Dermis microvascular lymphatic vessel endothelial cell (primary cell): ENCODE measurements at places on chromosomes 12 and 14. TPM values are rescaled to one million over a fixed set of nuclear protein-coding genes. Genes with fewer than 3 reads are reported as not detected.

- no peak for DNase-seq
These were observed 32.1 kb downstream of the TECPR2 start for GRCh38 chr14:102394717-102395375.

DNA sequence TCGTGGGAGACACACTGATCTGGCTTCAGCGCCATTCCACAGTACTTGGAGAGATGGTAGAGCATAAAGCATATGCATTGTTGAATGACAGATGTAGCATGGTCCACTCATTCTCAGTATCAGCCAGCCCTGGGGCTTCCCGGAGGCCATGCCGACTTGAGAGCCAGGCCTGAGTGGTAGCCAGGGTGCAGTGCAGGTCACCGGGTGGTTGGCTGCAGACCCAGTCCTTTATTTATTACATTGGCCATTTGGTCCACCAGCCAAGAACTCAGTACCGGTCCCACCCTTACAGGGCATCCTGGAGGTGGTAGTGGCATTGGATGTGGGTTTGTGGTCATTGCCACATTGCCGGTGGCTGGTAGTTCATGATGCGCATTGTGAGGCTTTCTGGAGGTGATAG lies 121.6 kb upstream of the RTL1 start:
- DNase-seq = no peak

Gene BCL2L14
- total RNA-seq = not detected in 2 replicates

GRCh38 chr12:23399402-23399933 lies 550.0 kb downstream of the SOX5 start:
- DNase-seq = no peak

Gene PTPN11
- total RNA-seq = 60.1 and 60.6 TPM in 2 replicates

Gene FIGNL2
- total RNA-seq = 0.39 and 1.3 TPM in 2 replicates

Gene C14orf39
- under 0.01 TPM in 1 of 2 replicates, not detected in the other for total RNA-seq

GRCh38 chr12:119683413-119683812 lies 15.5 kb downstream of the PRKAB1 start:
- no peak for DNase-seq

GRCh38 chr12:52907092-52907810 lies 2.4 kb upstream of the KRT8 start:
- DNase-seq = peak; percentile 49

DNA sequence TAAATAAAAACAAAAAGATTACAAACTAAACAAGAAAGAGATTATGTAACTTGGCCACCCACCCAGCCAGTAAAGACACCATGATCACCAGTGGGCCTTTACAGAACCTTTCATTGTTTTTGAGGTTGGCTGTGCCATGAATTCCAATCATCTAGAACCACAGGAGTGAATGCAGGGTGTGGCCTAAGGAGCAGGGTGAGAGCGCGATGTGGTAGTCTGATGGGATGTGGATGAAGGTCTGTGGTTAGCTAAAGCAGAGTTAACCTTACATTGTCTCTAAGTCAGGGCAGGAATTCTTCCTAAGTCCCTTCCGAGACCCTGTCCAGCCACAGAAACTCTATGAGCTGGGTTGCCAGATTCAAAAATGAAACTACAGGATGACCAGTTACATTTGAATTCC lies 54.0 kb upstream of the CDKN3 start:
- DNase-seq = no peak

DNA sequence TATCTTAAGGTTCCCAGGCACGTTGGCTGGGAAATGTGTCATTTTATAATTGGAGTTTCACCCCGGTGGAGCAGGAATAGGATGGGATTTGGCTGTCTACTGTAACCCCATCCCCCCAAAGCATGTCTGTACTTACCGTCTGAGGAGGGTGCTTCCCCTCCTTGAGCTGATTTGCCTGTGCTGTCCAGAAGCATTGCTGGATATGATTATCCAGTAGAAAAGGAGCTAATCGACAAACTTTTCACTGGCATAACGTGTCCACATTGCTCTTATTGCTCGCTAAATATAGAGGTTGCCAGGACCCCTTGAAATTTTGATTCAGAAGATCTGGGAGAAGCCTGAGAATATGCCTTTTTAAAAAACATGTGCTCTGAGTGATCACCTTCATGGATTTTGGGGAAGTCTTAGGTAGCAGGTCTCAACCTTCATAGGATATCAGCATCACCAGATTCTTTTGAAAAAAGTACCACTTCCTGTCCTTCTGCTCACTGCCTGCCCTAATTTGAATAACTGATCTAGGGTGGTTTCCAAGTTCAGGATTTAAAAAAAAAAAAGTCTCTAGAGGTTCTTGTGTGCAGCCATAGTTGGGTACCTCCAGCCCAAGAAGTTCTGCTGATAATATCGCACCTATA lies 80.4 kb upstream of the KCNA1 start:
- no peak for DNase-seq

GRCh38 chr12:122850048-122850445 lies 14.8 kb downstream of the HIP1R start:
- no peak for DNase-seq

Gene OVCH1
- total RNA-seq = under 0.01 TPM in 1 of 2 replicates, not detected in the other

Gene SMOC1
- total RNA-seq = 0.90 and 2.3 TPM in 2 replicates

GRCh38 chr12:68199127-68199526 lies 26.5 kb downstream of the IL26 start:
- DNase-seq = no peak

- DNase-seq = peak; percentile 6
These were observed 187.4 kb upstream of the ABCD2 start for GRCh38 chr12:39807043-39807442.

DNA sequence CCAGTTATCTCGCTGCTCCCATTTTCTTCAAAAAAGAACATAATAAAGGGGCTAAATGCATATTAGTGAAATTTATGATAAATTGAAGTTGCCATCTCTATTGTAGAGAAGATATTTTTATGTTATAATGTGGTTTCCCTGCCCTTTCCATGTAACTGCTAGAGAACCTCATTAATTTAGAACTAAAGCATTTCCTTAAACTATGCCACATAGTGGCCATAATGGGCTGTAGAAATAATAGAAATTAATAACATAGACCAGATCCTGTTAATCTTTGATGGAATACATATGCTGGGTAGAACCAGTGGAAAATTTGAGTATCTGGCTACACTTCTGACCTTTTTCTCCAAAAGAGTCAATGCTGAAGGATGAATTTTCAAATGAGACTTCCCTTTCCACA lies 376.7 kb downstream of the PDZRN4 start:
- no peak for DNase-seq

GRCh38 chr14:102178806-102179205 lies 39.1 kb downstream of the WDR20 start:
- no peak for DNase-seq

DNA sequence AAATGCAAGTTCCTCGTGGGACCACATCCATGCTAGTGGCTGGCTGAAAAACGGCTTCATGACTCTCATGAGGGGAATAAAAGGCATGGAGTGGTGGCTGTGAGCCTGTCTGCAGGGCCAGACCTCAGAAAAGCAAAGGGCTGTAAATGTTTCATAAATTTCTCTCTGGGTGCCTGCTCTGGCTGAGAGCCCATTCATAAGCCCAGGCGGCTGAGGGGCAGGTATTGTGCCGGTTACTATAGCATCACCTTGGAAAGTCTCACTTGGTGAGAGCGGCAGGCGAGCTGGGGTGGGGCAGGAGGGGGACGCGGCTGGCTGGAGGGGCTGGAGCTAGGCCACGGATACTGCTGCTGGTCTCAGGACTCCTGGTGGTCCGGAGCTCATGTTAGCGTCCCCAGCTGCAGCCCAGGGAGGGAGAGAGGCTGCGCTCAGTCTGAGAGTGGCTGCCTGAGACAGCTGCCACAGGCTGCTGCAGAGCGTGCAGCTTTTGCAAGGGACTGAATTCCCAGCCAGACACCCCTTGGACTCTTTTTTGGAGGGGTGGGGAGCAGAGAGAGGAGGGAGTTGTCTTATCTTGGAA lies at the start of gene SLC17A8:
TSS of gene SLC17A8 (plus strand) at position 431 of the 580 bp plus-strand sequence. CDS start 318 bp downstream, outside the sequence.
- DNase-seq = no peak

DNA sequence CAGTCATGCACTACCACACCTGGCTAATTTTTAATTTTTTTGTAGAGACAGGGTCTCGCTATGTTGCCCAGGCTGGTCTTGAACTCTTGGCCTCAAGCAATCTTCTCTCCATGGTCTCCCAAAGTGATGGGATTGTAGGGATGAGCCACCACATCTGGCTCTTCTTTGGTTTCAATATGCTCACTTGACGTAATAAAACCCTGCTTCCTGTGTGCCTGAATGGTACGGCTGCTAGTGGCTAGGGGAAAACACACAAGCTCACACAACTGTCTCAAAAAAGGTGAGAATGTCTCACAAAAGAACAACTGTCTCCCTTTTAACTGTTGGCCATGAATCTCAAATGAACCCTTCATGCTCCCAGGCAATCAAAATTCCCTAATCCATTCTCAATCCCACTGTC lies 15.0 kb downstream of the C1S start:
- no peak for DNase-seq

GRCh38 chr12:49869816-49870500 lies 27.1 kb upstream of the BCDIN3D start:
- DNase-seq = no peak

DNA sequence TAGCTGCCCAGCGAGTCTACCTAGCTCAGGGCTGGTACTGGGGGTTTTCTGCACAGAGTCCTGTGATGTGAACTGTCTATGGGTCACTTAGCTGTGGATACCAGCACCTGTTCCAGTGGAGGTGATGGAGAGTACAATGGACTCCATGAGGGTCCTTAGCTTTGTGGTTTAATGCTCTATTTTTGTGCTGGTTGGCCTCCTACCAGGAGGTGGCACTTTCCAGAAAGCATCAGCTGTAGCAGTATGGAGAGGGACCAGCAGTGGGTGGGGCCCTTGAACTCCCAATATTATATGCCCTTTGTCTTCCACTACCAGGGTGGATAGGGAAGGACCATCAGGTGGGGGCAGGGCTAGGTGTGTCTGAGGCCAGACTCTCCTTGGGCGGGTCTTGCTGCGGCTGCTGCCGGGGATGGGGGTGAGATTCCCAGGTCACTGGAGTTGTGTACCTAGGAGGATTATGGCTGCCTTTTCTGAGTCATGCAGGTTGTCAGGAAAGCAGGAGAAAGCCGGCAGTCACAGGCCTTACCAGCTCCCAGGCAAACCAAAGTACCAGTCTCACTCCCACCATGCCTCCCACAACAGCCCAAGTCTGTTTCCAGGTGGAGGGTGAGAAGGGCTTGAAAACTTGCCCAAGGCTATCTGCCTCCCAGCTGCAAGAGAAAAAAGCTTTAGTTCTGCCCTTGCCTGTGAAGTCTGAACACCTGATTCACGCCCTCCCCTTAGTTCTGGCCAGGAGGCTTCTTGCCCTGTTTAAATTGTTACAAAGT lies 163.0 kb upstream of the NUDT4 start:
- no peak for DNase-seq

Gene OR6J1
- total RNA-seq = not detected in 2 replicates

DNA sequence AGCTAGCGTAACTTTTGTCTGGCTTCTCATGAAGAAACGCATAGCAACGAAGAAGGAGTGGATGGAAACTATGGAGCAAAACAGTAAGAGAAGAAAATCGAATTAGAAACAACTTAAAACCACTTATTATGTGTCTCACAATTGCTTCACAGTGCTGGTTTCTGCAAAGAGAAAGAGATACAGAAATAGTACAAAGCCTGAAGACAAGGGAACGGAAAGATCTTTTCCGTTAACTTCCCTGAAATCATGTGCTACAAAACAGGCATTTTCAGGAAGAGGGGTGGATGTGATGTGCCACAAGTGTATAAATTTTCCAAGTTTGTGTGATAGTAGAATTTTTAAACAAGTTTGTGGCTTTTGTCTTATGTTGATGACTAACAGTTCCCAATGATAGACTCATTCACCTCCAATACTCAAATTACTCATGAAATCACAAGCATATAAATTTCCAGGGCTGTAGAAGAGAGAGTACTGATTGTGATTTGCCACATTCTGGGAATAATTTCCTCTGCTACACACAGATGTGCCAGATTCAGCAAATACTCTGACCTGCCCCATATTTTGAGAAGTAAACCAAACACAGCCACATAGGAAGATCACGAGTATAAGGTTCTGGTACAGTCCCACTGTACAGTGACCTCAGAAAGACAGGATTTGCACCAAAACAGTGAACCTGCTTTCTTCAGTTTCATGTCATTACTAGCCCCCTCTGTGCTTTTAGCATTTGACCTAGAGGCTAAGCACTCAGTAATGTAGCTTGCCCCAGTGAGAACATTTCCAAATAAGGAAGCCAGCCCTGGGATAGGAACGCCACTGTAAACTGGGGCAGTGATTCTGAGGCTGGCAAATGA lies 41.4 kb upstream of the PPFIA2 start:
- no peak for DNase-seq

DNA sequence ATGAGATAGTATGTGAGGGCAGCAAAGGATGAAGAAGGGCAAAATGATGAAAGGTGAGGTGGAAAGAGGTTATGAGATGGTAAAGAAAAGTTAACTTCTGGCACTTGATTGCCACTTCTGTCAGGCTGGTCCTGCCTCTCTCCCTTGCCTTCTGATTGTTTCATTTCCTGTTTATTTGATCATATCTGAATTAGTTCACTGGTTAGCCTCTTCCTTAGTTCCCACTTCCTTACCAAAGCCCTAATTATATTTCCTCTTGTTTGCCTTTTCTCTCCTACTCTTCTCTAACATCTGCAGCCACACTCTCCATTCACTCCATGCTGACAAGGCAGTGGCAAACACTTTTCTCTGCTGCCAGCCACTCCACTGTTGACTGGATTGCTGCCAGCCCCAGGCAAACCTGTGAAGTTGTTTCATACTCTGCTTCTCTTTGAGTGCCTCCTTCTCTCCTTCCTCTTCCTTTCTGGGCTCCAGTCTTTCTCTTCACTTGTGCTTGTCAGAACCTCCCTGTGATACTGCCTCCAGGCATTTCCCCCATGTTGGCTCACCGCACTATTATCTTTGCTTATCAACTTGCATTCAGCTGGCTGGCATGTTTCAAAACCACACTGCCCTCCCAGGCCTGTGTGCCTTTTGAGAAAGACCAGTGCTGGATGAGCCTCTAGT lies 8.1 kb downstream of the PNP start:
- no peak for DNase-seq

DNA sequence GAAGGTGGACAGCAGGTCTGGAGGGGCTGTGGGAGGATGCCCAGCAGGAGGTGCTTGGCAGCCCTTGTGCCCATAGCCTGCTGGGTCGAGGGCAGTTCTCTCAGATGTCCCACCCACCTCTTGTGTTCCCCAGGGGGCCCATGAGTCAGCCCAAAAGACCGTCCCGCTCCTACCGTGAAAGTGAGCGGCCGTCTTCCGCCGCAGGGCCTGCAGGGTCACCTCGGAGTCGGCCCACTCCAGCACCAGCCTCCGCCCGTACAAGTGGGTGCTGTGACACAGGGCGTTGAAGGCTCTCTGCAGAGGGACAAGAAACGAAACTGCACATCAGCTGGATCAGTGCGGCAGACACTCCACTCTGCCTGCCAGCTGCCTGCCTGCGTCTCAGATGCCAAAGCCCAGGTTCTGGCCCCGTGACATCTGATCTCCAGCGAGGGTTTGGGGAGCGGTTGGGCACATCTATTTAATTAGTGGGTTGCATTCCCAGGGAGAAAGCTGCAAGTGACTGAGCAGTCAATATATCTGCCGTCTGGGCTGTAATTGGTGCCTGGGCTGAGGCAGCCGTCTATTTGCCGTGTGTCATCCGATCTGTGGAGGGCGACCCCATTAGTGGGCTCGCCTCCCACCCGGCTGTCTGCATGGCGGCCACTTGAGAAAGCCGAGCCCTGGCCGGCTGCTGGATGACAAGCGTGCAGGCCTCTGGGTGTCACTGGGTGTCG lies 121.5 kb downstream of the RBM19 start:
- DNase-seq = no peak

Gene CCDC184
- total RNA-seq = under 0.01 TPM in 1 of 2 replicates, not detected in the other

Gene RAD51B
- 6.3 and 9.2 TPM in 2 replicates for total RNA-seq

- no peak for DNase-seq
These were observed 96.0 kb downstream of the GPHN start for GRCh38 chr14:66603945-66604344.

GRCh38 chr14:92974541-92975345 lies 51.8 kb downstream of the CHGA start:
- no peak for DNase-seq

Gene GARIN6
- total RNA-seq = not detected in 2 replicates

Gene KRT82
- total RNA-seq = not detected in 2 replicates

GRCh38 chr14:93903342-93904184 lies 23.6 kb upstream of the FAM181A start:
- DNase-seq = no peak
